Fibroblast of skin of abdomen (primary cell): ENCODE measurements at places on chromosomes 13 and 19.

- no peak for DNase-seq
These were observed 7.0 kb upstream of the RB1 start for GRCh38 chr13:48296528-48296927.

GRCh38 chr13:60369242-60369641, 27.8 kb upstream of the TDRD3 start:
- DNase-seq, result no peak

DNA sequence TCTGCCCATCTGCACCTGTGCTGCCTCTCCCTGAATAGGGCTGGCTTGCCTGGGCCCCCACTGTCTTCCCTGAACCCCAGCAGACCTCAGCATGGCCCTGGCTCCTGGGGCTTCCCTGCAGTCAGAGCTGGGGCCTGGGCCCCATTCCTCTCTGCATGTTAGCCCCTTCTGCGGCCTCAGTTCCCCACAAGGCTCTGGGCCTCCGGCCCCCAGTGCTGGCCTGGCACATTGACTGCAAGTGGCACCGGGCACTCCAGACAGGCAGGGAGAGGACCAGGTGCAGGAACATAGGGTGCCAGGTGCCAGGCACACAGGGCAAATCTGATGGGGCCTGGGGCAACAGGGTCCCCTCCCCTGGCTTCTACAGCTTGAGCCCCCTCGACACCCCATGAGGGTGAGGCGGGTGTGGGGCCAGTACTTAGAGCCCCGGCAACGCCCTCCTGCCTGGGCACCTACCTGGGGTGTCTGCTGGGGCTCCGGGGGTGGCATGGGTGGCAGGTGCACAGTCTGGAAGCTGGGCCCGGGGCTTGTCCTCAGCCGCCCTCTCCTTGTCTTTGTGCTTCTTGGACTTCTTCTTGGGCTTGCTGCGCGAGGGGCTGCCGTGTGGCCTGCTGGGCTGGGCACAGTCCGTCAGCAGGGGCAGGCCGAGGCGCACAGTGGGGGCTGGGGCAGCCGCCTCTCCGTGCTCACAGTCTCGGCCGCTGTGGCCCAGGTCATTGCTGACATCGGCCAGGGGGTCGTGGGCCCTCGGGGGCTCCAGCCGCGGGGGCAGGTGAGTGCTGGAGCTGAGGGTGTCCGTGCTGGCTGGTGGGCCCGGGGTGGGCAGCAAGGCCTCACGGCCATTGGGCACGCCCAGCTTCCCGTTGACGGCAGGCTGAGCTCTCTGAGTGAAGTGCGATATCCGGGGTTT, 12.3 kb upstream of the ISYNA1 start:
- no peak for DNase-seq

- no peak for DNase-seq
These were observed 12.9 kb downstream of the DPF1 start for GRCh38 chr19:38211151-38211591.

- DNase-seq, result no peak
These were observed 109.7 kb downstream of the LRCH1 start for GRCh38 chr13:46662690-46663089.
